ENCODE measurements at places on chromosomes 11 and 22. TPM values are rescaled to one million over a fixed set of nuclear protein-coding genes. Genes with fewer than 3 reads are reported as not detected.

- no peak for DNase-seq
These were observed 100.8 kb downstream of the PRMT3 start for GRCh38 chr11:20488352-20488751.

- DNase-seq: no peak
These were observed 167.4 kb downstream of the MN1 start for GRCh38 chr22:27634043-27634740.

DNA sequence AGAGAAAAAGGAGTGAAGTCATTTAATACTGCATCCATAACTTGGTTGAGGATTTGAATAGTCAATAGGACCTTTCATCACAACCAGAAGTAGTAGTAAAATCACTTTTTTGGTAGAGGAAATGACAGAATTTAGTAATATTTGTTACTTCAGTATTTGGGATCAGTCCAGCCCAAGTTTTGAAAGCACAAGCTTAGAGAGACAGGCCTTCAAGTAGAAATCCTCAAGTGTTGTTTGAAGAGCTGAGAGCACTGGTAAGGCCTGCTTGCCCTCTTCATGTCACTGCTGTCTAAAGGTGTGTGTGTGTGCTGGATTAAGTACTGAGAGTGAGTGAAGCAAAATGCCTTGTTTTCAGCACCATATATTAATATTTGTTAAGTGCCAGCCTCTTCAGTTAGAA is 137.3 kb downstream of the WNT11 start:
- no peak for DNase-seq

The PDGFD gene
- polyA plus RNA-seq: 20.3 TPM

DNA sequence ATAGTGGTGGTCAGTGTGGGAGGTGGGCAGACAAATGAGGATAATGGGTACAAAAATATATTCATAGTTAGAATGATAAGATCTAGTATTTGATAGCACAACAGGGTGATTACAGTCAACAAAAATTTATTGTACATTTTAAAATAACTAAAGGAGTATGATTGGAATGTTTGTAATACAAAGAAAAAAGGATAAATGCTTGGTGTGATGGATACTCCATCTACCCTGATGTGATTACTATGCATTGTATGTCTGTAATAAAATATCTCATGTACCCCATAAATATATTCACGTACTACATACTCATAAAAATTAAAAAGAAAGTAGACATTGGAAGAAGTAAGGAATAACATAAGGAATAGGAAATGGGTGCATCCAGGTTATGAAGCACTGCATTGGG is 15.4 kb downstream of the RRP8 start:
- no peak for DNase-seq

DNA sequence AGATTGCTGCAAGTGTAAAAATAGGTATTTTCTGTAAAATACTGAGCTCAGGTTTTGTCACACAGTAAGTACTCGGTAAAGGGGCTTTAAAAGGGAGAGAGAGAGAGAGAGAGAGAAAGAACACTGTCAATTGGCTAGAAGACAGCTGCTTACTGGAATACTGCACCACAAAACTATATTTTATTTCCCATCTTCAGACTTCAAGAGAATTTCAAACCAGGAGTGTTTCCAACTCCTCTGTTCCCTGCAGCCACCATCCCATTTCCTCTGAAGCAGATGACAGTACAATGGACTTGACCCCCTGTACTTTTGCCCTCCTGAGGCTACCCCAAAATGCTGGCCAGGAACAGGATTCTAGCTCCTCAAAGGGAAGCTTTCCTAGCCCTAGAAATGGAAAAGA is 89.7 kb downstream of the RELT start:
- DNase-seq: no peak

DNA sequence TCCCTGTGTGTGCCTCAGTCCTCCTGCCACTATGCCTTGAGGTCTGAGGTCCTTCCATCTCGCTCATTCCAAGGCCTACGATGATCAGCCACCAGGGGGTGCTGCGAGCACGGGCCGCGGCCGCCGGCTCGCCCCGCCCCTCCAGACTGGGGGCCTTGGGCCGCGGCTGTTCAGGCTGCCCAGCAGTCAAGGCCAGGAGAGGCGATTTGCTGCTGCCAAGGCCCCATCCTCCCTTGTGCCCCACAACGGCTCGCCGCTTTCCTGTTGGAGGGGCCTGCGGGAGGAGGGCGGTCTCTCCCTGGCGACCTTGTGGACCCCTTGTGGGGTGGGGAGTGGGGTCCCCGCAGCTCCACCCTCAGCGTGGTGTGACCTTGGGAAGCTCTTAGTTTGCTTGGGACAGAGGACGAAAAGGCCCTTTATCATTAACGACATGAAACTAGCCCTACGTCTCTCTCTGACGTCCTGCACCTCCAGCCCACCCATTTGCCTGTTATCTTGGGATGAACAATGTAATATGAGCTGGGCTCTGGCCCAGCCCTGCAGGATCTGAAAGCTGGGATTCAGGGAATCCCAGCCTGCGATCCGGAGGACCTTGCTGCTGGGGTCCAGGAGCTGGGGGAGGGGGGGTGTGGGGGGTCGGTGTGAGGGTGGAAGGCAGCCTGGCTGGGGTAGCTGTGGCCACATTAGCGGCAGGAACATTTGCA is 5.3 kb upstream of the GALR3 start:
- DNase-seq: no peak

DNA sequence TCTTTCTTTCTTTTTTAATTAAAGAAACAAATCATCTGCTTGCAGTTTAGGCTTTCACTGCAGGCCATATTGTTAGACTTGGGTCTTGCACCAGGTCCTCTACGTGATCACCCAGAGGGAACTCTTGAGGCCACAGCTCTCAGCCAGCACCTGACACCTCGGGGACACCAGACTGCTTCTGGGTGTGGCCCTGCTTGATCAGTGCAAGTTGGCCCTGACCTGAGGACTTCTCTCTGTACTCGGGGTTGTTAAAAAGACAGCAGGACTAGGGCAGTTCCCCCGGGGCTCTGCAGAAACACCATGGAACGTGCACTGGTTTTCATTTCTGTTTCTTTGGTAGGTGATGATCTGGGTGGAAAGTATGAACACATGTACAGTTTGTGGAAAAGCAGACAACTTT is 51.2 kb upstream of the MYO18B start:
- no peak for DNase-seq

The JRKL gene
- 20.3 TPM for polyA plus RNA-seq

- DNase-seq: no peak
These were observed 13.7 kb downstream of the SCN4B start for GRCh38 chr11:118138839-118139420.

DNA sequence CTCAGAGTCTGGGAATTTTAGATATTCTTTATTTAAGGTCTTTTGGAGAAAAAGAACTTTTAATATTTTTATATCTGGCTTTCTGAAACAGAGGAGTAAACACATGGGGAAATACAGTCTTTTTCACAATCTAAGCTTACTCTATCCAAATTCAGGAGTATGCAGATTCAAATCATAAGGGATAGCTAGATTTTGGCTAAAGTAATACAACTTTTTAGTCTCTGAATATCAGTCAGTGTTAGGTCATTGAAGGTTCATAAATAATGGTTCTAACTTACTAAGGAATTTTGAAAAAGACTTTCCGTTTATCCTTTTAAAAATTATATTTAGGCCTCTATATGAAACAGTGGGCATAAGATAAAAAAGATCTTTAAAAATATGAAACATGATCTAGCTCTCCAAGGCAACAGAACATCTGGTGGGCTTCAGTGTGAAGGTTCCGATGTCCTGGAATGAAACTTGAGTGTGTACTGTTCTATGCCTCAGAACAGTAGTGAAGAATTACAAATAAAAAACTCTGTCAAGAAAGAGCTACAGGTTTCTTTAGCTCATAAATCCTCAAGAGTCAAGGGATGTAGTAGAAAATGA is 165.2 kb upstream of the PDGFD start:
- no peak for DNase-seq

DNA sequence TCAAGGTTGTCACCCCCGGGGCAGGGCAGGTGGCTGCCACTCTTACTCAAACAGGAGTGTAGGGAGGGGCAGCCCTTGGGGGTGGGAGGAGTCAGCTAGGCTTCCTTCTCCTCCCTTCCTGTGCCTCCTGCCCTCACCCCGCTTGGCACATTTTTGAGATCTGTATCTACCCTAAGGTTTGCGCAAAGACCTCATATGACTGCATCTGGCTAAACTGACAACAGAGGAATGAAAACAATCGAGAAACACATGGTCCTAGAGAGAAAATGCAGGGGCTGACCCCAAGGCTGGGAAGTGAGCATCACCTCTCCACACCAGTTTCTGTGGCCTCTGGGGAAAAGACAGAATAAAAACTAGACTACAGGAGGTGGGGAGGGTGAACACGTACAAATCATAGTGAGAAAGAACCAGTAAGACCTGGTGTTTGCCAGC is 28.1 kb downstream of the IGSF9B start:
- no peak for DNase-seq

- no peak for DNase-seq
These were observed 18.6 kb downstream of the GRAMD4 start for GRCh38 chr22:46638601-46639431.

- DNase-seq: no peak
These were observed 22.9 kb upstream of the FGF3 start for GRCh38 chr11:69841859-69842698.

The MYEOV gene
- polyA plus RNA-seq: 4.7 TPM

- DNase-seq: no peak
These were observed 2.9 kb downstream of the PANX2 start for GRCh38 chr22:50173311-50173982.

DNA sequence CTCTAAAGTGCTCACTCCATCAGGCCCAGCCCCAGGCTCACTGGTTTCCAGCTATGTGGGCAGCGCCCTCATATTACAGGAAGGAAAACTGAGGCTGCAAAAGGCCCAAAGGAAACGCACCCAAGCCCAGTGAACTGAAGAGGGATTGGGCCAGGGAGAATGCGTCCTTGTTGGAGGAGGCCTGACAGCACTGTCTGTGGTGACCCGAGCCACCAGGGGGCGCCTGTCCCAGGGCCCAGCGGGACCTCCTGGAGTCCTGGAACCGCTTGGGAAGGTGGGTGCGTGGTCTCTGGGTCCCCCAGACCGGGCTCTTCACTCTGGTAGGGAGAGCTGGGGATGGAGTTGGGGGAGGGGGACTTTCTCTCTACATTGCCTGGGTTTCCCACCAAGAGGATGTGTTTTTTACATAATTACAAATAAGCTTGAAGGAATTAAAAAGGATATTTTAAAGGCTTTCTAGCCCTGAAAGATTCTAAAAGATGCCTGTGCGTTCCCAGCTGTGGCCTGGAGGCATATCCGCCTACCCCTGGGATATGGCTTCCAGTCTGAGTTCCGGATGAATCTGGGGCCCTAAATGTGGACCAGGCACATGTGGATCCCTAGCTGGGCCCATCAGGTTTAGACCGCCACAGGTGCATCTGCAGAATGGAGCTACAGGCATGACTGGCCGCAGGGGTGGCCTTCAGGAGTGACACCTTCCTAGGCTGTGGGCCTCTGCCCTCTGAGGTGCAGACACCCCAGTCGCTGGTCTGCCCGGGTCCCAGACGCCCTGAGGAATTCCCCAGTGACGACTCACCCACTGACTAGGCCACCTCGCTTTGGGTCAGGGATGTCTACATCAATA is 4.2 kb downstream of the SPI1 start:
- no peak for DNase-seq

Measured in left renal cortex interstitium (tissue), 4 donors.